ENCODE measurements at places on chromosomes 2 and 18.

GRCh38 chr2:157874997-157875640 is 1.0 kb downstream of the ACVR1 start:
- DNase-seq, result peak; percentile 74

GRCh38 chr2:19560785-19561184 is 202.4 kb upstream of the OSR1 start:
- DNase-seq, result no peak

- peak; percentile 38 for DNase-seq
These were observed 183.7 kb downstream of the INO80D start for GRCh38 chr2:205902041-205902899.

DNA sequence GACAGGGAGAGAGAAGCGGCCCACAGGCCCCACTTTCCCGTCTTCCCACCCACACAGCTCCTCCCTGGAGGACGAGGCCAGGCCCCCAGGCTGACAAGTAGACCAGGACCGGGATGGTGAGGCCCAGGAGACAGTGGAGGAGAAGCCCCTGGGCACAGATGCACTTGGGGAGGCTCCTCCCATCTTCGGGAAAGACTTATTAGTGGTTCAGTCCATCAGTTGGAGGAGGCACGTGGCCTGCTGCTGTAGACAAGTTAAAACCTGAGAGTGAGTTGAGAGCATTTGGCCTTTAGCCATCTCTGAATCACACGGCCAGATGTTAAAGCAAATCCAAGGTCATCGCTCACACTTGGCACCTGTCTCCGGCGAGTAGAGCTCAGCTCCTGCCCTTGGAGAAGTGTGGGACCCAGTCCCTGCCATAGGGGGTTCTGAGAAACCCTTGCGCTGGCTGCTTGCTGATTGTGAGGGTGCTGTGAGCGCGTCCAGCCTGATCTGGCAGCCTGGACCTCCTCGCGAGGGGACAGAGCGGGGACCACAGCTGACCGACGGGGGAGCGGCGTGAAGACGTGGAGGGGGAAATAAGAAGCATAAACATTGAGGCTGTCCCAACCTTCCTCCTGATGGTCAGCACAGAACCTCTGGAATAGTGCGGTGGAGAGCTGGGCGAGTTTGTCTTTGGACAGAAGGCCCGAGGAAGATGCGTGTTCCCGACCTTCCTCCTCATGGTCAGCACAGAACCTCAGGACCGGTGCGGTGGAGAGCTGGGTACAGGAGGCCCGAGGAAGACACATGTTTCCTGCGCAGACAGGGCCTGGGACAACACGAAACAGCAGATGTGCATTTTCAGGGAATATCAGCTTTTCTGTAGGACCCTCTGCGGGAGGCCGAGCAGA is 24.7 kb upstream of the ALLC start:
- no peak for DNase-seq

- no peak for DNase-seq
These were observed 13.4 kb downstream of the NEDD4L start for GRCh38 chr18:58057291-58057965.

DNA sequence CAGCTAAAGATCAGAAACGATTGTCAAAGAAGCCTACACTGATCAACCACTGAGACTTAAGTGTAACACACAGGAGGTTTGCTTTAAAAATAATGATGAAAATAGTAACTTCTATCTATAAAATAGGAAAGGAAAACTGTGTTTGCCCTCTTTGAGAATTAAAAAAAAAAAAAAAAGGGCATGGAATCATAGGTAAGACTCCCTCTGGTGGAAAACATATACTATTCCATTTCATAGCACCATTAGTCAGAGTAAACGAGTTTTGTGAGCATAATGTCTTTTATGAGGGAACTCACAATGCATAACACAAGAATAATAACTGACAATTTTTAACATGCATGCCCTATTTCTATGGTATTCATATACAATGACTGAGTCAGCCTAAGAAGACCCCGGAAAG is 36.3 kb downstream of the SLC35F5 start:
- DNase-seq, result peak; percentile 36

- DNase-seq, result no peak
These were observed 1.0 kb upstream of the PRKD3 start for GRCh38 chr2:37325625-37326071.

- no peak for DNase-seq
These were observed 107.2 kb upstream of the CDH2 start for GRCh38 chr18:28284132-28284531.

GRCh38 chr2:127927384-127927783 is 41.6 kb upstream of the AMMECR1L start:
- DNase-seq, result no peak

- DNase-seq, result no peak
These were observed 48.2 kb upstream of the ALPP start for GRCh38 chr2:232330068-232330999.

DNA sequence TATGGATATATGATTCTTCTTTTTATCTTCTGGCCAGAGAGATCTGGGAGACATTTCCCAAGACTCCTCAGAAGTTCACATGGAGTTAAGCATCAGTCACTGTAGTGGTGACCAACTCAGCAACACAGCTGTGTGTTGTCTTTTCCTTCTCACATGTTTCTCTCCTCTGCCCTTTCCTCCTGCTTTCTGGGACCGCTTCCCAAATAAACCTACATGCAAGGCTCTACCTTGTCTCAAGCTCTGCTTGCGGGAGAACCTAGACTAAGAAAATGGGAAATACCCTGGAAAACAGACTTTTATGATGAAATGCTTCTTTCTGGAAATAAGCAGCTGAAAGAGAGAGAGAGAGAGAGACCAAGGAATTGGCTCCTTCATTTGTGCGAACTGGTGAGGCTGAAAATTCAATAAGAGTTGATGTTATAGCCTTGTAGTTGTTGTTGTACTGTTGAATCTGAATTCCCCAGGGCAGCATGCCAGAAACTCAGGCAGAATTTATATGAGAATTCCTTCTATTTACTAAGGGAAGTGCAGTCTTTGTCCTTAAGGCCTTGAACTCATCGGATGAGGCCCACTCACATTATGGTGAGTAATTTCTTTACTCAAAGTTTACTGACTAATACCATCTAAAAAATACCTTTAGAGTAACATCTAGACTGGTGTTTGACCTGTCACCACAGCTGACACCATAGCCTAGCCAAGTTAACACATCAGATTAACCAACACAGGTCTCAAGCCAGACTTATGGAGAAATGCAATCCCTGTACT is 22.7 kb upstream of the DSC1 start:
- no peak for DNase-seq

GRCh38 chr2:159457589-159457988 is 158.8 kb downstream of the BAZ2B start:
- no peak for DNase-seq

- no peak for DNase-seq
These were observed 32.5 kb upstream of the MRPS9 start for GRCh38 chr2:105005181-105005951.

DNA sequence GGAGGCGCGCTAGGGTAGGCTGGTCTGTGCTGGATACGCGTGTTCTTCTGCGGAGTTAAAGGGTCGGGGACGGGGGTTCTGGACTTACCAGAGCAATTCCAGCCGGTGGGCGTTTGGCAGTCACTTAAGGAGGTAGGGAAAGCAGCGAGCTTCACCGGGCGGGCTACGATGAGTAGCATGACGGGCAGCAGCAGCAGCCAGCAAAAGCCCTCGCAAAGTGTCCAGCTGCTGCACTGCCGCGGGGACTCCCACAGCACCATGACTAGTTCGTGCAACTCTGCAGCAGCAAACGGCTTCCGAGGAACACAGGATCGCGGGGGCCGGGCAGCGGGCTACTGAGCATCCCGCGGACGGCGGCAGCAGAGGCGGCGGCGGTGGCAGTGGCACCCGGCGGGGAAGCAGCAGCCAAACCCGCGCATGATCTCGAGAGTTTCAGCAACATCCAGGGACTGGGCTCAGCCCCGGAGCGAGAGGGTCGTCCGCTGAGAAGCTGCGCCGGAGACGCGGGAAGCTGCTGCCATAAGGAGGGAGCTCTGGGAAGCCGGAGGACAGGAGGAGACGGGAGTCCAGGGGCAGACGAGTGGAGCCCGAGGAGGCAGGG is 368 bp downstream of the TMEFF2 start:
- DNase-seq, result peak; percentile 58

- DNase-seq, result no peak
These were observed 288.2 kb downstream of the NBAS start for GRCh38 chr2:15272942-15273341.

DNA sequence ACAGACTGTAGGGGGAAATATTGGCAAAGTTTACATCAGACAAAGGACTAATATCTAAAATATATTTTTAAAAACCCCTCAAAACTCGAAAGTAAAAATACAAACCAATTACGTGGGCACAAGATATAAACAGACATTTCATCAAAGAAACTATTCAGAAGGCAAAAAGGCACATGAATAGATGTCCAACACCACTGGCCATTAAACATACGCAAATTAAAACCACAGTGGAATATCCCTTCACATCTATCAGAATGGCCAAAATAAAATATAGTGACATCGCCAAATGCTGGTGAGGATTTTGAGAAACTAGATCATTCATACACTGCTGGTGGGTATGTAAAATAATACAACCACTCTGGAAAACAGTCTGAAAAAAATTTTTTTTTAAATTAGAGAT is 30.6 kb upstream of the PAPOLG start:
- DNase-seq, result no peak

- no peak for DNase-seq
These were observed 54.3 kb downstream of the R3HDM1 start for GRCh38 chr2:135585586-135585985.

- no peak for DNase-seq
These were observed 2.9 kb downstream of the EML4 start for GRCh38 chr2:42172020-42172419.

GRCh38 chr2:218387369-218388194 is 5.5 kb downstream of the SLC11A1 start:
- DNase-seq, result peak; percentile 52

DNA sequence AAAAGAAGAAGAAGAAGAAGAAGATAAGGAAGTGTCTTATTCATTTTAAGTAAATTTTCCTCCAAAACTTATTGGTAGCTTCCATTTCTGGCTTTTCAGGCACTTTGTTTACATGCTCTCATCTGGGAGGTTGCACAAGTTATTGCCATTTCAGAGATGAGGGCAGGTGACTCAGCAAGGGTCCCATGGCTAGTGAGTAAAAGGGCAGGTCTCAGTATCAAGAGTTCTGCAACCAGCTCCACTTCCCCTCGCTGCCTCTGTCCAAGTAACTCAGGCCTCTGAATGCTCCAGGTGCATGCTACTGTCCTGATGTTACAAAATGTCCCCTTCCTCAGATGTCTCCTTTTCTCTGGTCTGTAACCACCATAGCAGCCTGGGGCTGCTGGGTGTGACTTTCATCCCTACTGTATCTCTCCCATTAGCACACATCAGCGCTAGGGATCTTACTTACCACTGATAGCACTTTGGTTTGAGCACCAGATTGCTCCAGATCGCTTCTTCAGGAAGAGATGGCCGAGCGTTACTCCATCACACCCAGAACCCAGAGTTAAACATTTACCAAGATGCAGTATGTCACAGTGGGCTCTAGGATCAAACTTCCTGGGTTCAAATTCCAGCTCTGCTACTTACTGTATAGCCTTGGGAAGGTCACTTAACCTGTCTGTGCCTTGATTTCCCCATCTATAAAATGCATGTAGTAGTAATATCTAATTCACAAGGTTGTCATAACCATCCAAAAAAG is 57.4 kb upstream of the LAPTM4A start:
- no peak for DNase-seq

DNA sequence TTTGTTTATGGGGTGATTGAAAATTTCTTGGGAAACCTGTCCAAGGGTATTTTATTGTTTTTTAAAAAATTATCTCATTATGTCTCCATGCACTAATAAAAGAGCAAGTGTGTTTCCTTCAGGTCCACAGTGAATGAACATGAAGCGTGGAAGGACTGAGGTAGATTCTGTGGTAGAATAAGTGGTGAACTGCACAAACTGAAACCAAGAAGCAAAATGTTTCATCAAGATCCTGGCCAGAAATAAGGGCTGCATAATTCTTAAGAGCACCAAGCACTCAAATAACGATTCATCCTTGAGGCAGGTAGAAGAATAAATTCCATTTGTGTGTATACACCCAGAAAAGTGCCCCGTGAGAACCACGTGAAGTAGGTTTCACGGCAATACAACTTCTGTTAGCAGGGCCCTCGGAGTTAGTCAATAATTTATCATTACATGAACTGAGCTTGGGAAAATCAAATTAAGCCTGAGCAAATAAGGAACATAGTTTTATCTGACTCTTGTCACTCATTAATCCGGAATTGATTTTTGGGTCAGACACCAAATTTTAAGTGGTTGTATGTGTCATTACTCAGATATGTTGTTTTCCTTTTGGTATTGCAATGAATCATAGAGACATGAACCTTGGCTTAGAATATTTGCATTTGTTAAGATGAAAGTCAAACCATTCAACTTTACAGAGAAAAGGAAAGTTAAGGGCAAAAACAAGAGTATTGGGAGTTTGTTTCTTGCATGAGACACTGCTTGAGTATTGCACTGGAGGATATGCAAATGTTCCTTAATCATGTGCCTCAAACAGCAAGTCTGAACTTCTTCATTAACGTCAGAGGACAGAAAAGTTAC is 472.6 kb upstream of the NETO1 start:
- no peak for DNase-seq

GRCh38 chr18:25332002-25332401 is 20.0 kb downstream of the ZNF521 start:
- DNase-seq, result no peak

DNA sequence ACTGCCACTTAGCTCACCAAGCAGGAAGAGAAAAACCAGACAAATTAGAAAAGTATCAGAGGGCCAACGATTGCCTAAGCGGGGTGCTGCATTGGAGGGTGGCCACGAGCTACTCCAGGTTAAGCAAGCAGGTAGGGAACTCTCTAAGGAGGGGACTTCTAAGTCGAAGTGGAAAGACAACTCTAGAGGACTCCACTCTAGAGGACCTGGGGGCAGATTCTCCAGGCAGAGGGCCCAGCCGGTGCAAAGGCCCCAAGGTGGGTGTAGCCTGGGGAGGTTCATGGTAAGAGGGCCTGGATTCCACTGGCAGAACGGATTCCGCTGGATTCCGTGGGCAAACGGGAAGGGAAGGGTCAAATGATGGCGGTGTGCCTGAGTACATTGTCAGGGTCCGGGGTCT is 12.7 kb downstream of the FBLN7 start:
- no peak for DNase-seq

- no peak for DNase-seq
These were observed 85.1 kb downstream of the ANTXR1 start for GRCh38 chr2:69097891-69098655.

DNA sequence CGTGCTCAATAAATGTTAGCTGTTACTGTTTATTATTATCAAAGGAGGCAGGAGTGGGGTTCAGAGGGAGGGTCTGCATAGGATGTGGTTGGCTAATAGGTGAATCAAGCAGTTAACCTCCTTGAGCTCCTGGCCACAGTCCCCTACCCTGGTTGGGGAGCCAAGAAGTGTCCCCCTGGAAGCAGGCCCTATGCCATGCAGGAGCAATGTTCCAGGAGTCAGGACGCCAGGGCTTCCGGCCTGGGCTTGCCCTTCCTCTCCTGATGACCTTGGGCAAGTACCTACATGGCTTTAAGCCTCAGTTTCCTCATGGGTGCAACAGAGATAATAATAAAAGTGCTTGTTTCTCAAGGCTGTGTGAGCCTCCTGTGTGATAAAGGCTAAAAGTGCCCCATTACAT is 84.9 kb downstream of the DYSF start:
- no peak for DNase-seq

- DNase-seq, result no peak
These were observed 42.6 kb upstream of the HNRNPA3 start for GRCh38 chr2:177169810-177170514.

- DNase-seq, result no peak
These were observed 248.7 kb upstream of the SIX3 start for GRCh38 chr2:44692821-44693220.
